ENCODE measurements at places on chromosomes 5 and 9.

DNA sequence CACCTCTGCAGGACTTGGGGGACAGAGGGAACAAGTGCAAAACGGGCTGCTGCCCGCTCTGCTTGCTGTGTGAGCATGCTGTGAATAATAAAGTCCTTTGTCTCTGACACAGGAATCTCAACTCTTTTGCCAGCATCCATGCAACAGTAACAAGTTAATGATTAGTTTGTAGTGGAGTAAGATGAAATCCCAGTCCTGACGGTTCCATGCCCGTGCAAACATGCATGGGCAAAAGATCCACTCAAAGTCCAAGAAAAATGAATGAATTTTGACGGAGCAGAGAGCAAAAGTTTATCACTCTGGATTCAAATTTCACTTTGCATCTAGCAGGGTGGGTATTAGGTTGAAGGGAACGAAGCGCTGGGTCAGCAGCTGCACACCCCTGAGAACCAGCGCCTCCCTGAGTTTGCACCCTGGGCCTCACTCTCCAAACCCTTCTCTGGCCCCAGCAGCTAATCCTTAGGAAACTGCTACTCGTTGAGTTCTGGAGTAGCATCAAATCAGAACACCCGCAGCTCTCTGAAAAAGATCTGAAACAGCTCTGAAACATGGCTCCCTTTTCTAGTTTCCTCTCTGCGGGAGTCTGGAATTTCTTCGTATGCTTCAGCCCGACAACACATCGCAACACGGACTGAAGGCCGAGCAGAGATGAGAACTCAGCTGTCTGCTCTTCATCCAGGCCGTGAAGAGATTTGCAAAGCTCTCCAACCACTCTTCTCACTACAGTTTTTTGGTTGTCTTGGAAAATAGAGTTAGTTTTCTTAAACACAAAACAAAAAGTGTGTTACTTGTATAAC, 45.6 kb upstream of the RUFY1 start:
- no peak for DNase-seq

DNA sequence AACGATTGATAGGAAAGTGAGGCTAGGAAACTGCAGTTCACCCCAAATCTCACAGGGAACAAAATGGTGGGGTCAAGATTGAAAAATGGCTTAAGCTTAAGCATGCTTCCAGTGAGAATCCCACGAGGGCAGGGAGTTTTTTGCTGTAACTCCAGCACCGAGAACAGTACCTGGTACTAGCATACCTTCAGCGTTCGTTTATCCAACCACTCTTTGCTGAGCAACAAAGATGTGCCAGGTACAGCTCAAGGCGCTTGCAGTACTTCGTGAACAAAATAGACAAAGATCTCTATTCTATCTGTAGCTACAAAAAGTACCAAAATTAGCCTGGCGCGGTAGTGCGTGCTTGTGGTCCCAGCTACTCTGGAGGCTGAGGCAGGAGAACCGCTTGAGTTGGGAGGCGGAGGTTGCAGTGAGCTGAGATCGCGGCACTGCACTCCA, 778 bp upstream of the PPP6C start:
- no peak for DNase-seq

- no peak for DNase-seq
These were observed 426.8 kb upstream of the CLINT1 start for GRCh38 chr5:158285698-158286097.

DNA sequence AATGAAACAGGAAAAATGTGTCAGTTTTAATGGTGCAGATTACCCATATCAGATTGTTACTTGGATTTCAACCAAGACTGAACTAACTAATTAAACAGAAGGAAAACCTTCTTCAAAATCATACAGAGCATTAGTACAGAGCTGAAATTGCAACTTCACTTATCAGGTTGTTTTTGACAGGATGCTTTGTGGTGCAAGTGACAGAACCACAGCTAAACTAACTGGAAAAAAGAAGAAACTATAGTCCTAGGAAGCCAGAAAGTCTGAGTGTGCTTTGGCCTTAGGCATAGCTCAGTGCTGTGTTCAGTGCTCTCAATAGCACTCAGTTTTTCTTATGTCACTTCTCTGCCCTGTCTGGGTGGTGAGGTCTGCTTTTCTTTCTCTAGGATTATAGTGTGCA, 267.4 kb downstream of the CHSY3 start:
- no peak for DNase-seq

DNA sequence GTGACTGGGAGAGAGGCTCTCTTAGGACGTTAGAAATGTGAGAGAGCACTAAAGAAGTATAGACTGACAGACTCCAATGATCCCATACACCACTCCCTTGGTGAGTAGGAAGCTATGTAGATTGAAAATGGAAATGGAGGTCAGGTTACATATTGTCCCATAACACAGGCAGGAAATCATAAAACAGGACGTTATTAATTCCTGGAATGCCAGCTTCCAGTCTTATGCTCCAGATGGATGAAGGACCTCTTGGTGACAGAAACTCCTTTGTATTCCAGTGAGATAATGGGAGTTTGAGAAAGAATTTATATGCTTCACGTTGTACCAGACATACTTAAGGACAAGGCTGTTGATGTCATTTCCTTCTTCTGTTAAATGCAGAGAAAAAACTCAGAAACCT, 338.2 kb upstream of the ITGA1 start:
- no peak for DNase-seq
